ENCODE measurements at places on chromosomes 1 and 21.

DNA sequence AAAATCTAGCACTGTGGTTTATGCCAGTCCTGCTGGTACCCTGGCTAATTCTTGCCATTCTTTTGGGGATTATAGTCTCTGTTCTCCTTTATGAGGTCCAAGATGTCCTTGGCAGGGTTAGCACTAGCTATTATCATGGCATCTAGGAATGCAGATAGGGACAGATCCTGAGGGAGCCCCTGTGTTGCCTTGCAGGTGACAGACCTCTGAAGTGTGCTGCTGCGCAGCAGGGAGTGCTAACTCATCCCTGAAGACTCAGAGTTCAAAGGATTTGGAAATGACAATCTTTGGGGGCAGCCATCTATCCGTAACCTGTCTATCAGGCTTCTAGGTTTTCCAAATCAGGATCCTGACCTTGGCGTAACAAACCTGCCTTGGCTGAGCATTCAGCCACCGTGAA, 16.3 kb downstream of the ZFYVE9 start:
- no peak for DNase-seq

GRCh38 chr1:80629304-80629837, 1171.4 kb upstream of the ADGRL2 start:
- DNase-seq: no peak

GRCh38 chr1:40951943-40952743, 27.4 kb upstream of the CTPS1 start:
- DNase-seq: peak; percentile 24

DNA sequence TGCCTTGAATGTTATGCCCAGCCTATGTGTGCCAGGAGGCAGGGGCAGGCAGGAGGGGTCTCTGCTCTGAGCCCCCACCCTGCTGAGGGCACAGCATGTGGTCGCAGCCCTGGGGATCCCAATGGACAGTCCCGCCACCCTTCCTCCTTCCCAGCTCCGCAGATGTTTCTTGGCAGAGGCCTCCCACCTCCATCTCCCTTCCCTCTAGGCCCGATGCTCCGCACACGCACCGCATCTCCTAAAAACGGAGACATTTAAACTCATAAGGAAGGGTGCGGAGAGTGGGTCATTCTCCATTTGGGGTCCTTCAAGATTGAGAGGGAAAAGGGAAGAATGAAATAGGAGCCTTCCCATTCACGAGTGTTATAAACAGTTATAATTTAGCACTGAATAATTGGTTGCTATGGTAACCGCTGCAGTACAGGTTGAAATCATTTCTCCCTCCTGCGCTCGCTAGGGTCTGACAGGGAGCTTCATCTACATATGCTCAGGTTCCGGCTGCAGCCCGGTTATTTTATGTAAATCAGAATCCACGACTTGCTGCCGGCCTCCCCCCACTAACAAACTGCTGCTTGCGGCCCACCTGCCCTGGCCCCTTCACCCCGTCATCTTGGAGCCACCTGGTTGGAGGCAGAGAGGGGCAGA, 16.0 kb downstream of the CHD5 start:
- no peak for DNase-seq

GRCh38 chr1:117275055-117275454, 64.3 kb upstream of the VTCN1 start:
- DNase-seq: no peak

- DNase-seq: peak; percentile 30
These were observed 2.0 kb upstream of the C1orf174 start for GRCh38 chr1:3902111-3902511.

DNA sequence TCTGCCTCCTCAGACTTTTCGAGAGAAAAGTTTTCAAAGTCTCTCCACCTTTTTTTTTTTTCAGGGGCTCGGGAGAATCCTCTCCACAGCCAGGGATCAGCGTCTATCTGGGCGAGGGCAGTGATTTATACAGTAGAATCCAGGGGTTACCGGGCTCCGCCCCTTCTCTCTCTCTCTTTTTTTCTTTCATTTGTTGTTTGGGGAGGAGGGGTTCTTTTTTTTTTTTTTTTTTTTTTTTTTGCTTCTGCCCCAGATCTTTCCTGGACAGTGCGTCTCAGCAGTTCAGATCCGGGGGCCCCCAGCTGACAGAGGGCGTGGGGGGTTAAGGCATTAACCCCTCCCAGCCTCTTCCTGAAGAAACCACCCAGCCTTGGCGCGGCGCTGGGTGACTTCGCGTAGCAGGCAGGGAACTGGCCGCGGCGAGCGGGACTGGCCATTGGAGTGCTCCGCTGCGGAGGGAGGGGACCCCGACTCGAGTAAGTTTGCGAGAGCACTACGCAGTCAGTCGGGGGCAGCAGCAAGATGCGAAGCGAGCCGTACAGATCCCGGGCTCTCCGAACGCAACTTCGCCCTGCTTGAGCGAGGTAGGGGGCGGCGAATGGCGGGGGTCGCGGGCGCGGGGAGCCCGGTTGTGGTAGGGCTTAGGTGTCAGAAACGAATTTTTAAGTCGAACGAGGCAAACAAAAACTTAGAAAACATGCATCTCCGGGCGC, at the start of gene S1PR1:
TSS of gene S1PR1 (plus strand) at position 504 of the 713 bp plus-strand sequence. CDS start 1,966 bp downstream, outside the sequence.
- DNase-seq: peak; percentile 65

GRCh38 chr1:33583567-33583966, 111.1 kb downstream of the ZSCAN20 start:
- DNase-seq: no peak

- no peak for DNase-seq
These were observed 141.1 kb upstream of the IRF2BP2 start for GRCh38 chr1:234750922-234751627.

DNA sequence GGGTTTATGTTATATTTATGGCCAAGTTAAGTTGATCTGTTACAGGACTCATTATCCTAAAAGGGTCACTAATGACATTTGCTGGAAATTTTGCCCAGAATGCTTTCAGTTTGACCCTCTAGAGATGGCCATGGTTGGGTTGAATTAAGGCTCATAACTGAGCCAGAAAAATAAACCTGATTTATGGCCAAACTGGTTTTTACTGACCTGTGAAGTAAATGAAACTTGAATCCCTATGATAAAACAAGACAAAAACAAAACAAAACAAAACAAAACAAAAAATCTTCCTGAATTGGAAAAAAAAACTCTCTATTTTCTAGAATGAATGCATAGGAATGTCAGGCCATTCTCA, 72.5 kb upstream of the CLDN14 start:
- no peak for DNase-seq

- DNase-seq: no peak
These were observed 65.4 kb downstream of the PLEKHA6 start for GRCh38 chr1:204294357-204294756.

- no peak for DNase-seq
These were observed 178.6 kb downstream of the GIPC2 start for GRCh38 chr1:78224246-78224785.

DNA sequence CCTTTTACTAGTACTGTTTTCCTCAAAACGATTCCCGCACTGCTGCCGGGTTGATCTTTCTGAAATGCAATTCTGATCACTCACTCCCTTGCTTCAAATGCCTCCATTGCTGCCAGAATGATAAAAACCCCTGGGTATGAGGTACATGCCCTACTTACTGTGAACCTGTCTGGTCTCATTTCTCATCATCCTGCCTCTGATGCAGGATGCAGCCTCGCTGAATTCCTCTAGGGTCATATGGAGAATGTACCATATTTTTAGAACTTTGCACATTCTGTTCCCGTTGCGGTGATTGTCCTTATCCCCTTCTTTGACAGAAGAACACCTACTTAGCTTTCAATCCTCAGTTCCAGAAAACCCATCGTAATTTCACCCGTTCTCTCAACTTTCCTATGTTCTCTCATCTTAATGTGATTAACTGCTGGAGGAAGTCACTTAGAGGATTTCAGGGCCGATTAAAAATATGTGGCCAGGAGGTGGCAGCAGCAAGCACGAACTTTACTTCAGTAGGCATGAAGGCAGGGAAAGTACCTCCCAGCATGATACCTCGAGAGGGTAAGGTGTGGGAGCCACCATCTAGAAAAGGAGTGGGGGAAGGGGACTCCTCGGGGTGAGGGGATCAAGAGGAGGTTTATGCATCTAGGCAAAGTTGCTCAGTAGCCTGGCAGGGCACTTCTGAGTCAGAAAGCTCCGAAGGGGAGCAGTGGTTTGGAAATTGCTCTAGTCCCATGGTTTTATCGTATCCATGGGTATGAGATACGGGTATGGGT, 361.5 kb upstream of the ZP4 start:
- DNase-seq: no peak

GRCh38 chr1:200670242-200671118, 773 bp upstream of the DDX59 start:
- no peak for DNase-seq

GRCh38 chr1:87393445-87394085, 64.9 kb downstream of the LMO4 start:
- DNase-seq: no peak

DNA sequence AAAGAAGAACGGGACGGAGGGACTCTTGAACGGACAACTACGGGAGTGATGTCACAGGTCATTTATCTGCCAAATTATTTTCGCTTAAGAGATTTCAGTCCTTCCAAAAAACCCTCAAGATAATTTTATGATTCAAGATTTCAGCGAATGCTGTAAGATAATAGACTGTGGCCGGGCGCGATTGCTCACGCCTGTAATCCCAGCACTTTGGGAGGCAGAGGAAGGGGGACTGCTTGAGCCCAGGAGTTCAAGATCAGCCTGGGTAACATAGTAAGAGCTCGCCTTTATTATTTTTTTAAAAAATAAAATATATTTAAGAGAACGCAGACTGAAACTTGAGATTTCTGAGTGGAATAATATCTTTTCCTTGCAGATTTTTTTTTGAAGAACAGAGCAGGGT, 609 bp downstream of the RWDD2B start:
- no peak for DNase-seq

GRCh38 chr1:68481041-68481440, 15.8 kb downstream of the DEPDC1 start:
- DNase-seq: no peak

GRCh38 chr1:87706203-87706602, 377.5 kb downstream of the LMO4 start:
- DNase-seq: no peak

DNA sequence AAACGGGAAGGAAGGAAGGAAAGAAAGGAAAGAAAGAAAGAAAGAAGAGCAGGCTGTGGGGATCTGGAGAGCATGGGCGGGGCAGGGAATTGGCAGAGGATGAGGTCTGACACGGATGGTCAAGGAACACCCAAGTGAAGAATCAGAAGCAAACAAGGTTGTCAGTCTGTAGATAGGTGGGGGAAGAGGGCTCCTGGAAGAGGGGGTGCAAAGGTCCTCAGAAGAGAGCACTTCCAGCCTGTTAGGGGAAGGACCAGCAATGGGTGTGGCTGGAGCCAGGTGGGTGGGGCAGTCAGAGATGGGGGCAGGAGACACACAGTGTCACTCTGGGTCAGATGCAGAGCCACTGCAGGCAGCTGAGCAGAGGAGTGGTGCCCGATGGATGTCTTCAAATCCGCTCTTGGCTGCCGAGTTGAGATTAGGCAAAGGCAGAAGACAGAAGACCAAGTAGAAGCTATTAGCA, 11.0 kb upstream of the PLA2G2C start:
- DNase-seq: no peak

- DNase-seq: no peak
These were observed 121.3 kb downstream of the TNNI3K start for GRCh38 chr1:74356493-74356892.

GRCh38 chr1:14825396-14825795, 226.9 kb downstream of the KAZN start:
- no peak for DNase-seq

GRCh38 chr21:41428847-41429246, 2.8 kb downstream of the MX1 start:
- DNase-seq: no peak

GRCh38 chr21:42351626-42352440, 1.0 kb upstream of the TFF2 start:
- DNase-seq: no peak

- no peak for DNase-seq
These were observed 19.9 kb downstream of the ELAPOR1 start for GRCh38 chr1:109133815-109134214.

- DNase-seq: no peak
These were observed 143.0 kb upstream of the GRIK3 start for GRCh38 chr1:37177230-37177864.

DNA sequence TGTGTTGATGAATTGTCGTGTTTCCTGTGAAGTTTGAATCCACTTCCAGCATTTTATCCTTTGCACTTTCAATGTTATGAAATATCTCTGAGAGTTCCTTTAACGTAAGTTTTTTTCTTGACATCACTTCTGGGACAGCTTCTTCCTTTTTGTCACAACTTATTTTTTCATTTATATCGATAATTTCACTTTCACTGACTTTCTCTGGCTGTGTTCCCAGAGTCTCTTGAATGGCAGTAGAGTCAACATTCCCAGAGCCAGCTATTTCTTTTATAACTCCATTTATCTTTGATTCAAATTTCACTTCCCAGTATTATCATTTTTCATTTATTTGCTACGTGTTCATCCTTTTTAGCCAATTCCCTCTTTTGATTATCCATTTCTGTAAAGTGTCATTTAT, 256.5 kb downstream of the PAPPA2 start:
- DNase-seq: no peak

DNA sequence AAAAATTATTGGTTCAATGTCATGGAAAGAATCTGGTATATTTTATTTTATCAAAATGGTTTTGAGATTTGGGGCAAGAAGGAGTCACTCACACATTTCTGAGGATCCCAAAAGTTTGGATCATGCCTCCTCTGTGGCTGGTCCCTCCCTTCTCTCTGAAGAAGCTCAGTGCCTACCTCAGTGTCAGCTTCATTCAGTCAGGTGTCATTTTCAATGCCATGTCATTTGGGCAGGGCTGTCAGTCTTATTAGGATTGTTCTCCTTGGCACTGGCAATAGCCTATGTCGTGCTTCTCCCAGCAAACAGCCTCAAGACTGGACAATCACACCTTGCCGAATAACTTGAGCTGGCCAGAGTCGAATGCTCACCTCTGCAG, 264.5 kb upstream of the CAMK1G start:
- DNase-seq: no peak

DNA sequence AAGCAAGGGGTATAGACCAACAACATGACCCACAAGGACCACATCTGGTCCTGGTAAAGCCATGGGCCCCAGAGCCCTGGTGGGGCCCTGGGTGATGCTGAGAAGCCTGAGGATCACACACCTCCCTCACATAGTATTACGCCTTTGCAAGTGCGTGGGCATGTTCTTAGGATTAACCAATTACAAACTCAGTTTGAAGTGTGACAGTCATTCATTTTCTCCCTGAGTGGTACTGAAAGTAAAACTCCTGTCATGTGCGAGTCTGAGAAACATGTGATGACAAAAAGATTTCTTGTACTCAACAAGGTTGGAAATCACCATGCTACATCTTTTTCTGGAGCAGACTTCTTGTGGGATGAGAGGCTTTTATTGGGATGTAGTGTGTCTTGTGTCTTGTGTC, 315.3 kb upstream of the DUSP10 start:
- DNase-seq: no peak

- DNase-seq: no peak
These were observed 1.7 kb downstream of the HES4 start for GRCh38 chr1:997993-998744.

- no peak for DNase-seq
These were observed 34.4 kb upstream of the MAB21L3 start for GRCh38 chr1:116076831-116077230.
